Lung microvascular endothelial cell (primary cell): ENCODE measurements at places on chromosomes 5 and 9. TPM values are rescaled to one million over a fixed set of nuclear protein-coding genes. Genes with fewer than 3 reads are reported as not detected.

Gene INSL6
- total RNA-seq, result not detected in 2 replicates

Gene GGTA1
- 5.4 and 9.5 TPM in 2 replicates for total RNA-seq

Gene IL13
- total RNA-seq, result not detected in 2 replicates

Gene FOXD4L5
- not detected in 2 replicates for total RNA-seq

Gene ENHO
- total RNA-seq, result not detected in 2 replicates

Gene CDX1
- total RNA-seq, result under 0.01 TPM in 1 of 2 replicates, not detected in the other

Gene PCDHB8
- total RNA-seq, result 0.40 and 0.44 TPM in 2 replicates

Gene OBP2A
- not detected in 2 replicates for total RNA-seq

Gene FGF10
- total RNA-seq, result not detected in 2 replicates

Gene CCNI2
- under 0.01 TPM in 1 of 2 replicates, not detected in the other for total RNA-seq

Gene ANKRD34B
- total RNA-seq, result not detected in 2 replicates

Gene PRRC1
- total RNA-seq, result 24.6 and 28.0 TPM in 2 replicates

Gene TMEM252
- total RNA-seq, result not detected in 2 replicates

Gene CCL27
- total RNA-seq, result not detected in 2 replicates

Gene SLC36A2
- not detected in 2 replicates for total RNA-seq

Gene MARVELD2
- 1.1 and 2.0 TPM in 2 replicates for total RNA-seq
